ENCODE measurements at places on chromosomes 4 and X.

- peak; percentile 64 for DNase-seq
Observed at GRCh38 chr4:147772459-147772969, 40.6 kb downstream of the ARHGAP10 start.

DNA sequence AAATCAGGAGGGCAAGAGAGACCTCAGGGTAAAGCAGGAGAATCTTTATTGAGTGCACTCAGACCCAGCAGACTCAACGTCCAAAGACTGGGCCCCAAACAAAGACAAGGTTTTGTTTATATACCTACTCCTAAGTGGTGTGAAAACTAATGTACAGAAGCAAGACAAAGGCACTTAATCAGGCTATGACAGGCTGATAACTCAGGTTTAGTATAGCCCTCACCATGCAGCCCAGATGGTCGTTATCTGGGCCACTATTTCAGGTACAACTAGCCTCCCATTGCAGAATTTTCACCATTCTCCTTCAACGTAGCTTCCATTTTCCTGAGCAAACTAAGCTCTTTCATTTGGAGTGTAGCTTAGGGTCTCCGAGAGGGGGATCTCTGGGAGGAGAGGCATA, 36.9 kb downstream of the SULT1E1 start:
- no peak for DNase-seq

DNA sequence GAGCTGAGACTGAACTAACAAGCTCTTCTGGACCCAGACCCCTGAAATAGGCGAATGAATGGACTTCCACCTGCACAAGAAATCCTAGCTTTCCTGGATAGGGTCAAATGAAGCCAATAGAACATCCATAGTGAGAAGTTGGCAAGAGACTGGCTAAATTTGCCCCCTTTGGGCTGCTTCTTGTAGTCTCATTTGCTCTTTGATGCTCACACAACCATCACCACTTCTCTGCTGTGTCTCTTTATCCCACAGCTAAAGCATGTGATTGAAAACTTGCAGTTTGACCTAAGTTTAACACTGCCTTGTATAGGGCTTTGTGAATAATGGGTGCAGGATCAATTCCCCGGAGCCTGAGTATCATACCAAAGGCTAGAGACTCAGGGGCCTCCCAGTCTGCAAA, 38.2 kb downstream of the NLGN3 start:
- DNase-seq = peak; percentile 49

DNA sequence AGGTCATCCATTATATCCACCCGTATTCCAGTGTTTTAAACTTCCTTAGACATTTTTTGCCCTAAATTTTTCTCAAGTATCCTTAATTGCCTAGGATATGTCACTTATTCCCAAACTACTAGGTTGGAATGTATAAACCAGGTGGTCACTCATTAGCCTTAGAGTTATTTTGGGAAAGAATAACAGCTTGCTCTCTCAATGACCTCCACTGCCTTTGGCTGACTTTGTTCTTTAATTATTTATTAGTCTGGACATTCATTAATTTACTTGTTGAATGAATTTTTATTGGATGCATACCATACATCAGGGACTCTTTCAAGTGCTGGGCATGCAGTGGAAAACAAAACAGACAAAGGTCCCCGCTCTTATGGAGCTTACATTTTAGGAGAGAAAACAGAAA, 609.3 kb upstream of the IGFBP7 start:
- no peak for DNase-seq

GRCh38 chr4:150818661-150819060, 196.4 kb downstream of the LRBA start:
- DNase-seq = no peak

DNA sequence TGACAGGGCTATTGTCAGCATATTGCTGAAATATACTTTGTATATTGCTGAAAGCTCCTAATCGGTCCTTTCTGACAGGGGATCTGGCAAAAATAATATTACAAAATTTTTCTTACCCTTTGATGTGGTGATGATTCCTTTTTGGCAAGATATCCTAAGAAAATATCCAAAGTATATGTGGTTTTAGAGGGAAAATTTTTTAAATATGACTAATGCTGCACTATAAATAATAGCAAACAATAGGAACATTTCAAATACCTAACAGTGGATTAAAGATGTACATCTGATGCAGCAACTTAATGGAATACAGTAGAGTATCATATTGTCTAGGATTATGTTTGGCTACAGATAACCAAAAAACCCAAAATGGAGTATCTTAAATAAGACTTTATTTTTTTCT, 49.6 kb downstream of the RRAGB start:
- no peak for DNase-seq

GRCh38 chrX:149073479-149073878, 431.6 kb downstream of the IDS start:
- no peak for DNase-seq

GRCh38 chrX:28177202-28177601, 196.0 kb upstream of the DCAF8L1 start:
- DNase-seq = no peak

- DNase-seq = no peak
Observed at GRCh38 chrX:153934148-153934761, 582 bp downstream of the NAA10 start.

DNA sequence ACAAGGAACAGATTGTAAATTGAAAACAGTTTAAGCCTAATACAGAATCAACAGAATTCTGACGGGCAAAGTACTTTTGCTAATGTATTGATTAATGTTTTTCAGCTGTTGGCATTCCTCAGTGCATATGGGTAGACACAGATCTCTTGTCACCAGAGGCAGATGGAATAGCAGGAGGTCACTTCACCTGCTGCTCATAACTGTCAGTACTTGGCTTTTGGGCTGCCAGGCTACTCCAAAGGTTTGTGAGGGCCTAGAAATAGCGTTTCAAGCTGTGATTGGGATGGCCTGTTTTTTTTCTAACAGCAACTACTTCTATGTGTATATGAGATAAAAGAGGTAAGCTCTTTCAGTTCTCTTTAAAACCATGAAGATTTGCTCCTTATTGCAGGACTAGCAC, 307.5 kb upstream of the ANXA10 start:
- peak; percentile 30 for DNase-seq

GRCh38 chr4:136742333-136742732, 790.0 kb downstream of the PCDH18 start:
- no peak for DNase-seq

DNA sequence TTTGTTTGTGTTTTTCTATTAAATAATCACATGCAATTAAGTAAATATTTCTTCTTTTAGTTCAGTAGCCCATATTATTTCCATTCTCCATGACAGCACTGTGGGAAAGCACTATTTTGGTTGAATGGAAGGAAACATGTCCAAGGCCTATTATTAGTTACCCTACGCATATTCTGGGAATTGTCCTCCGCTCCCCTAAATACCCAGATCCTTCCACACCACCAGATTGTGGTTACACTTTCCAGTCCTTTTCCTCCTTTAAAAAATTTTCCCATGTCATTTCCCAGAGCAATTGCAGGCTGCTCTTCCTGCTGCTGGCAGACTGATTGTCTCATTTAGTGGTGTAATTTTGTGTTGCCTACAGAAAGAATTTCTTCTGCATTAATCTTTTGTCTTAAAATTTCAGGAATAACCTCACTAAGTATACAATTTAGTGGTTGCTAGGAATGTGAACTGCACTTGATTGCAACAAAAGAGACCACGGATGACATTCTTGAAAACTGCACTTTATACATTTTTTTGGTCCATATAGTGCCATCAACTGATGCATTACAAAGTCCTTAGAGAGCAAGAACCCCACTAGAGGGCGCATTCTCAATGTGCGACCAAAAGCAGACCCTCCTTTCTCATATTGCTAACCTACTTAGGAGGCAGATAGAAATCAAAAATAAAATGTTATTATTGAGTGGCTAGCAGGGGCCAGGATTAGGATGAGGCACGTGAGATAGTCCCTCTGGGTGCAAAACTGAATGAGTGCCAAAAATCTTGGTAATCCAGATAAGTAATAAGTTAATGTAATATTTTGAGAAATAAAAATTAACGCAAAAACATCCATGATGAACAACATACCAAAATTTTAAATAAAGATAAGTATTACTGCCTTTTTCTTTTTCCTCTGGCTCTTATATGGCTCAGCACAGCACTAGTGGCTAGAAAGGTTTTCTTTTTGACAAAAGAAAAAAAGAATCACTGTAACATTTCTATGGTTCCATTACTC, 98.8 kb upstream of the IQCM start:
- peak; percentile 78 for DNase-seq

DNA sequence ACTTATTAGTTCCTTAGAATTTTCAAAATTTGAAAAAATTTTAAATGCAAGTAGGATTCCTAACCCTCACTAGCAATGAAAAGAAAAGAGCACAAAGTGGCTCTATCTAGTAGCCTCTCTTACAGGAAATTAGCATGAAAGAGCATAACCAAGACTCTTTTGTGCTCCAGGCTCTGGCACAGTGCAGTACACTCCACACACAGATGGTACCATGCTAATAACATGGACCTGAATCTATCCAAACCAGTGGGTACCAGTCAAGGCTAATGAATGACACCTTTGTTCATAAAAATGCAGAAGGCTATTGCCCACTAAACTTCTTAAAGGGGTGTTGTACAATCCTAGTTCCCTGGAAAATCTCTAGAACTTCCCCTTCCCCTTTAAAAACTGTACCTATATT, 119.0 kb downstream of the MANBA start:
- DNase-seq = no peak

- no peak for DNase-seq
Observed at GRCh38 chrX:43974741-43975465, 1.7 kb upstream of the NDP start.

GRCh38 chrX:72492499-72492898, 80.1 kb downstream of the HDAC8 start:
- no peak for DNase-seq

GRCh38 chr4:138051157-138051556, 191.0 kb downstream of the SLC7A11 start:
- DNase-seq = no peak

DNA sequence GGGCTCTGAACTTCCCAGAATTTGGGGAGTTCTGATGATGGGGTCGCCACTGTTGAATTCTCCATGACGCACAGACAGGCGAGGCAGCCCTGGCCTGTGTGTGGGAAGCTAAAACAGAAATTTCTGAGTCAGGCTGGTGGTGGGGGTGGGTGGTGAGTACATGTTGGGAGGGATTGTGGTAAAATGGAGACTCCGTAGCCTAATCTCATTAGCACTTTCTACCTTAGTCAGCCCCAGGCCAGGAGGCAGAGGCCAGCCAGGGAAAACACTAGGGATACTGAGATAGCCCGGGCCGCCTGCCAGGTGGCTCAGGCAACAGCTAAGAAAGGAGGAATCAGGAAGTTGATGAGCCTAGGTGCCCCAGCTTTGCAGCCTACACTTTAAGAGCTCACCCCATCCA, 39.3 kb upstream of the NHSL2 start:
- no peak for DNase-seq

- DNase-seq = no peak
Observed at GRCh38 chr4:27087306-27088045, 226.8 kb downstream of the STIM2 start.

DNA sequence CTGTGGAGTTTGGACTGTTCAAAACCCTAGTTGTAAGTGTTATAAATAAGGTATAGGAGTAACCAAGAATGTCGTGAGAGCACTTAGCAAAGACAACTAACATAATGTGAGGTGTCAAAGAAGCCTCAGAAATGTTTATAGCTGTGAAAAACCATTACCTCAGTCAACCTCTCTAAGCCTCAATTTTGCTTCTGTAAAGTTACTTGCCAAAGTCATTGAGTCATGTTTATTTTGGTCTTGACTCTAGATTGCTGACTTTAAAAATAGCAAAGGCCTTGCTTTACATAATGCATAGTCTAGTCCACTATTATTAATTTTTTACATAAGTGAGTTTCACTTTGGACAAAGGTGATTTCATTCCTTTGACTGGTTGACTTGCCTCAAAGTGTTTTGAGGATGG, 257.6 kb upstream of the CXXC4 start:
- no peak for DNase-seq

DNA sequence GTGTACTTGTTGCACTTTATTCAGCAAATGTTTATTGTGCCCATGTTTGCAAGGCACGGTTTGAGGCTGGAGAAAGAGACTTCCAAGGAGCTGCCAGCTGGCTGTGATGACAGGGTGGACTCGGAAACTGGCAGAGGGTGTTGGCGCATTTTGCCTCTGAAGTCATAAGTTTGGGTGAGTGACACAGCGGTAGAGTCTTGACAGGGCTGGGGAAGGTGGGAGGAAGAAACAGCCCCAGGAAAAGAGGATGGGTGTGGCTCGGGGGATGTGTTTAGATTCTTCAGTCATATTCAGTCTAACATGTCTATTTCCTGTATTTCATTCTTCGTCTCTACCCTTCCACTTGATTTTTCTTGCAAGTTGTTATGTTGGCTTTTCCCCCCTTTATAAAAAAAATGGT, 77.0 kb upstream of the STOX2 start:
- DNase-seq = no peak

GRCh38 chrX:114930227-114930626, 87.2 kb downstream of the IL13RA2 start:
- DNase-seq = no peak

- DNase-seq = no peak
Observed at GRCh38 chrX:112641449-112641848, 38.3 kb downstream of the LHFPL1 start.

GRCh38 chrX:136162827-136163570, 15.7 kb downstream of the FHL1 start:
- peak; percentile 52 for DNase-seq
